ENCODE measurements at places on chromosomes 1 and 21. TPM values are rescaled to one million over a fixed set of nuclear protein-coding genes. Genes with fewer than 3 reads are reported as not detected.

DNA sequence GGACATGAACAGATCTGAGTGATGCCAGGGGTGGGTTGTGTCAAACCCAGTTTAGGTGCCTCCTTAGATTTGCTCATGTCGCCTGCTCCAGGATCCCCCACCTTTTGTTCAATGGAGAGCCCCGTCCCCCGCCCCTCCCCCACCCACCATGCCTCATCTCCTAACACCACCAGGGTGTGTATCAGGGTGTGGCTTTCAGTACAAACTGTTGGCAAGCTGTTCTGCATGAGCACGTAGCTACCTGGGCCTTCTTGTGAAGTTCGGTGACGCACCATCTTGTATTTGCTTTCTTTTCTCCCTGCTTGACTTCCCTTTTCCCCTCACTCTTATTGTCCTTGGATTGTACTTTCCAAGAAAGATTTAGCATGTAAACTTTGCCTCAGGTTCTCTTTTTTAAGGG lies 94.8 kb downstream of the EBNA1BP2 start:
- no peaks in the 10 kb centered on the region for H3K27me3 ChIP-seq
- H3K4me3 ChIP-seq = no peak overlapping the region
- no peak for DNase-seq
- no peak overlapping the region for H3K27ac ChIP-seq
- H3K4me1 ChIP-seq = peaks cover 4% of the 10 kb centered on the region
- H3K36me3 ChIP-seq = no peaks in the 10 kb centered on the region

- no peak overlapping the region for H3K4me3 ChIP-seq
- H3K4me1 ChIP-seq = peaks cover 13% of the 10 kb centered on the region
- no peak overlapping the region for H3K27ac ChIP-seq
- H3K36me3 ChIP-seq = no peaks in the 10 kb centered on the region
- no peak for DNase-seq
Observed at GRCh38 chr1:230725256-230726012, 11.5 kb upstream of the AGT start.

DNA sequence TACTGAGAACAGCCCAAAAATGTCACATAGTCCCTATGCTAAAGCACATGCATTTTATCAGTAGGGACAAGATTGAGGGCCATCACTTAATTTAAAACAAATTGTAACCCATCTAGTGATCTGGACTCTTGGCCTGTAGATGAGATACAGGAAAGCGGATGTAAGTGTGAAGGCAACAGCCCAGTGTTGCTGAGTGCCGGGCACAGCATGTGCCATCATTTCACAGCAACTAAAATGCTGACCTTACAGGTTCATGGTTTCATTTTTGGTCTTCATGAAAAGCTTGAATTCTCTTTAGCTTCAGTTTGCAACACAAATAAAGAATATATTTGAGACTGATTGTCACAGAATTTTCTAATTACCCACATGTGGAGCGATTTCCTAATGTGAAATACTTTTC lies 5.8 kb downstream of the COG2 start:
- peaks cover 6% of the 10 kb centered on the region for H3K4me1 ChIP-seq
- no peak overlapping the region for H3K4me3 ChIP-seq
- DNase-seq = no peak
- H3K27me3 ChIP-seq = no peaks in the 10 kb centered on the region
- no peak overlapping the region for H3K27ac ChIP-seq

DNA sequence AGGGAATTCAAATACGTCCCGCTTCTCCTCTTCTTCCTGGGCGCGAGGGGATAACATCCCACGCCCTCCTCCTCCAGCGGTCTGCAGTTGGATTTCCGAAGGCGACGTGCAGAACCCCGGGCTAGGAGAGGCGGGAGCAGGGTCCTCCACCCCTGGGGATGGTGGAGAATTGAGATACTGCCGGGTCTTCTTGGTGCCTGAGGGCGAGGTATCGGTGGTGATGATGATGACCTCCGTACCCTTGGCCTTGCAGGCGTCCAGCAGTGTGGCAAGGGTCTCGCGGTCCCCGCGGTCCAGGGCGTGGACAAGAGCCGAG lies 3.2 kb upstream of the LIX1L start:
- H3K4me1 ChIP-seq = peaks cover 34% of the 10 kb centered on the region
- DNase-seq = no peak
- peaks cover 59% of the 10 kb centered on the region for H3K27me3 ChIP-seq
- peak overlapping the region; percentile 65 for H3K4me3 ChIP-seq
- H3K36me3 ChIP-seq = no peaks in the 10 kb centered on the region

GRCh38 chr21:40829791-40830190 lies 17.2 kb downstream of the DSCAM start:
- H3K4me1 ChIP-seq = no peaks in the 10 kb centered on the region
- no peak for DNase-seq
- no peaks in the 10 kb centered on the region for H3K36me3 ChIP-seq
- H3K27me3 ChIP-seq = no peaks in the 10 kb centered on the region

DNA sequence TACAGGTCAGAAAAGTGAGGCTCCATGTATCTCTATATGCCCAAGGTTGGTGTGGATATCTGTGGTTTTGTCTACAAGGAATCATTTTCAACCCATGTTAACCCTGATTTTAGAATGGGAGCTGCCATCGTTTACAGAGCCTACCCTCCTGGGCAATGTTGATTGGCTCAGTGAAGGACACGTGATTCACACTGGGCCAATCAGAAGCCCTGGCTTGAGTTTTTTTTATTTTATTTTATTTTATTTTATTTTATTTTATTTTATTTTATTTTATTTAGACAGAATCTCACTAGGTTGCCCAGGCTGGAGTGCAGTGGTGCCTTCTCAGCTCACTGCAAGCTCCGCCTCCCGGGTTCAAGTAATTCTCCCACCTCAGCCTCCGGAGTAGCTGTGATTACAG lies 35.8 kb downstream of the FOXO6 start:
- DNase-seq = no peak
- H3K4me1 ChIP-seq = no peaks in the 10 kb centered on the region
- H3K27ac ChIP-seq = no peak overlapping the region
- peaks cover 23% of the 10 kb centered on the region for H3K27me3 ChIP-seq

DNA sequence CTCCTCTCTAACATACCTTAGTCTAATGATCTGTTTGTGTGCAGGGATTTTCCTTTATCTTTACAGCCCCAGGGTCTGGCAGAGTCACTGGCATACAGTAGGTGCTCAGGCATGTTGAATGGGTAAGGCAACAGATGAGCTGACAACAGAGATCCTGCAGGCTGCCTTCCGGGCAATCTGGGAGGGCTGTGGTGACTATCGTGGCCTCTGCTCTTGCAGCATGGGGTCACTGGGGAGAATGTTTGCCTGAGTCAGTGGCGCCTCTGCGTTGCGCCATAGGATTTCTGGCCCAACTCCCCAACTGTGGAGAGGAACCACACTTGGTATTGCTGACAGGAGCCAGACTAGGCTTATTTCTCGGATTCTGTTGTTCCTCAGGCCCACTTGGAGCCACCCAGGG lies 93.8 kb downstream of the LAMC2 start:
- H3K4me1 ChIP-seq = peaks cover 31% of the 10 kb centered on the region
- H3K36me3 ChIP-seq = no peaks in the 10 kb centered on the region
- H3K27me3 ChIP-seq = no peaks in the 10 kb centered on the region
- no peak overlapping the region for H3K4me3 ChIP-seq
- DNase-seq = no peak

DNA sequence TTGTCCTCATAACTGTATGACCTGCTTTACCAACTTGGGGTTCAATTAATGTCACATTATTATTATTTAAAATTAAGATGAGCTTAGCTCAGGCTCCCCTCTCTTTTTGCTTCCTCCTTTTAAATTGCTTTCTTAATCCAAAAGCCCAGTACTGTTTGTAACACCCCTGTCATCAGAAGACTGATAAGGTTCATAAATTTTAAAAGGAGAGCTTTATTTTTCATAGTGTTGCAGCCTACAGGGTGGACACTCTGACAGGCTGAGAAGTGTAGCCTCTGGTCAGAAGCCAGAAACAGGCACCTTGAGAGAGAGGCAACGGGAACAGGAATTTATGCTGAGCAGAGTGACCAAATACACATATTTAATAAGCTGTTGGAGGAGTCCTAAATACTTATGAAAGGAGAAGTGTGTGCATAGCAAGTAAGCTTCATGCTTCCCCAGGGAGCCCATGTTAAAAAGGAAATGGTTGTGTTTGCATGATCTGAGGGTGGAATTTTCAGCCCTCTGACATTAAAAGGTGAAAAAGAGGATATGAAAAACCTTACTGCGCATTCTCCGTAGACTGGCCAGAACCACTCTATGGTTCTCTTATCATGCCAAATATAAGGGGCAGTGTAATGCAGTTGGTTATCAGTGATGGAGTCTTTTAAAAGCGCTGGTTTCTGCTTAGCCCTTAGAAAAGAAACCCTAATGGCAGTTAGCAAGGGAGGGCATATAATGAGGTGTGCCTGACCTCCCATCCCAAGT lies 30.5 kb upstream of the FGGY start:
- H3K36me3 ChIP-seq = no peaks in the 10 kb centered on the region
- H3K4me3 ChIP-seq = no peak overlapping the region
- DNase-seq = no peak
- no peaks in the 10 kb centered on the region for H3K4me1 ChIP-seq

DNA sequence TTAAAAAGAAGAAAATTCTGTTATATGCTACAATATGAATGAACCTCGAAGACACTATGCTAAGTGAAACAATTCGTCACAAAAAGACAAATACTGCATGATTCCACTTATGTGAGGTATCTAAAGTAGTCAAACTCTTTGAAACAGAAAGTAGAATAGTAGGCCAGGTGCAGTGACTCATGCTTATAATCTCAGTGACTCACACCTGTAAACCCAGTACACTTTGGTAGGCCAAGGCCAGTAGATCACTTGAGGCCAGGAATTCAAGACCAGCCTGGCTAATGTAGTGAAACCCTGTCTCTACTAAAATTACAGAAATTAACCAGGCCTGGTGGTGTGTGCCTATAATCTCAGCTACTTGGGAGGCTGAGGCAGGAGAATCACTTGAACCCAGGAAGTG lies 25.7 kb downstream of the EPHA10 start:
- H3K27me3 ChIP-seq = peaks cover 11% of the 10 kb centered on the region
- DNase-seq = peak; percentile 42
- H3K4me1 ChIP-seq = peaks cover 6% of the 10 kb centered on the region
- no peak overlapping the region for H3K27ac ChIP-seq

DNA sequence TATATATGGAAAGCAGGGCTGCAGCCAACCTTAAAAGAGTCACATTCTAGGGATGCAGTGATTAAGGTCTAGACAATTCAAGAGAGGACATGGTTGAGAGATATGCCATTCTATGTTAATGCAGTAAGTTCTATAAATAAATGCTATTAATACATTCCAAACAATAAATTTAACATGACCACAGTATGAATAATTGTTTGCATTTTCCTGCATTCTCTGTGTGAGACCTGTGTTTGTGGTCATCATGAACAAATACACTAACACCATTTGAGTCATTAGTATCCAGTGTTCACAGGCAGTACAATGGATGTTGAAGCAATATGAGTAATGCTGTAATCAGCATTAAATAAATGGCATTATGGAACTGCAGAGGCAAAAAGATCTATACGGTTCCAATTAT lies 5.5 kb upstream of the ZRANB2 start:
- DNase-seq = no peak
- no peaks in the 10 kb centered on the region for H3K36me3 ChIP-seq
- no peaks in the 10 kb centered on the region for H3K27me3 ChIP-seq
- H3K4me1 ChIP-seq = peaks cover 4% of the 10 kb centered on the region
- no peak overlapping the region for H3K4me3 ChIP-seq

- H3K36me3 ChIP-seq = no peaks in the 10 kb centered on the region
- H3K27me3 ChIP-seq = no peaks in the 10 kb centered on the region
- DNase-seq = no peak
- no peak overlapping the region for H3K4me3 ChIP-seq
- H3K4me1 ChIP-seq = no peaks in the 10 kb centered on the region
- no peak overlapping the region for H3K27ac ChIP-seq
Observed at GRCh38 chr1:58123051-58123450, 423.5 kb downstream of the OMA1 start.

DNA sequence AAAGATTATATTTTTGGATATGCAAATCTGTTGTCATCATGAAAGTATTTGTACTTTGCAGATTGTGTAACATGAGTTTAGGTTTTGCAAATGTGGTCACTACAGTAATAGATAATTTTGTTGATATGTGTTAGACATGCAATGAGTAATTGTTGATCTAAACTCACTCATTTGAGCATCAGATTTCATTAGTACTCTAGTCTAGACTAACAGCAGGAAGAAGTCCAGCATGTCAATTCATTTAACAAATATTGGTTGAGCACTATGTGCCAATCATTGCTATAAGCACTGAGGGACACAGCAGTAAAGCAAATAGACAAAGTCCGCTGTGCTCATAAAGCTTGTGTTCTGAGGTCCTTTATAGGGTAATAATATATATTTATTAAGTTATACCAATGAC lies 350.0 kb downstream of the USP25 start:
- no peaks in the 10 kb centered on the region for H3K4me1 ChIP-seq
- H3K27me3 ChIP-seq = no peaks in the 10 kb centered on the region
- DNase-seq = no peak
- no peaks in the 10 kb centered on the region for H3K36me3 ChIP-seq
- no peak overlapping the region for H3K4me3 ChIP-seq

GRCh38 chr1:30197639-30198450 lies 525.5 kb downstream of the MATN1 start:
- H3K4me1 ChIP-seq = no peaks in the 10 kb centered on the region
- no peak for DNase-seq
- no peaks in the 10 kb centered on the region for H3K36me3 ChIP-seq
- H3K27me3 ChIP-seq = no peaks in the 10 kb centered on the region
- no peak overlapping the region for H3K27ac ChIP-seq
- H3K4me3 ChIP-seq = no peak overlapping the region

DNA sequence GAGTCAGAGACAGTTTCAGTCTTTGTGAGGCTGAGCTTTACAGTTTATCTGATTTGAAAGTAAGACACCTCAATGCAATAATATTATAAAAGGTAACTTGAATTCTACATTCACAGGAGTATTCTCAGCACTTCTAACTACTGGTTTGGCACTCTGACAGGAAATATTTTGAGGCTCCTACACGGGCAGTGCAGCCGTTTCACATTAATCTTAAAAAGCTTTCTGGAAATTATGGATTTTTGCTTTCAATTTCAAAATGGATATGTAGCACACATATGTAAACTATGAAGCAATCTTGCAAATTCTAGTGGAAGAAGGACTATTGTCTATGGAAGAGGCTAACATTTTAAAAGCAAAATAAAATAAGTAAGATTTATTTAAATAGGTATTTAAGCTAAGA lies 262.9 kb upstream of the SNX7 start:
- no peaks in the 10 kb centered on the region for H3K36me3 ChIP-seq
- H3K4me3 ChIP-seq = no peak overlapping the region
- no peaks in the 10 kb centered on the region for H3K4me1 ChIP-seq
- DNase-seq = no peak
- H3K27me3 ChIP-seq = no peaks in the 10 kb centered on the region

- peaks cover 3% of the 10 kb centered on the region for H3K4me1 ChIP-seq
- no peaks in the 10 kb centered on the region for H3K36me3 ChIP-seq
- peaks cover 10% of the 10 kb centered on the region for H3K27me3 ChIP-seq
- no peak for DNase-seq
Observed at GRCh38 chr1:201610858-201611257, 71.9 kb downstream of the NAV1 start.

Gene PTGFR
- polyA plus RNA-seq = 1.3 TPM

Gene KLHDC9
- 5.6 TPM for polyA plus RNA-seq

Gene LCE2B
- not detected for polyA plus RNA-seq

Gene ARHGEF16
- polyA plus RNA-seq = 39.7 TPM

Gene RAB7B
- 5.4 TPM for polyA plus RNA-seq

Gene CASZ1
- polyA plus RNA-seq = 16.2 TPM

Gene GPX7
- 38.6 TPM for polyA plus RNA-seq

Gene GCSAML
- 0.07 TPM for polyA plus RNA-seq

Gene GJA8
- polyA plus RNA-seq = not detected

Measured in large intestine (tissue), 12 donors.